ENCODE measurements at places on chromosomes 2 and 18.

DNA sequence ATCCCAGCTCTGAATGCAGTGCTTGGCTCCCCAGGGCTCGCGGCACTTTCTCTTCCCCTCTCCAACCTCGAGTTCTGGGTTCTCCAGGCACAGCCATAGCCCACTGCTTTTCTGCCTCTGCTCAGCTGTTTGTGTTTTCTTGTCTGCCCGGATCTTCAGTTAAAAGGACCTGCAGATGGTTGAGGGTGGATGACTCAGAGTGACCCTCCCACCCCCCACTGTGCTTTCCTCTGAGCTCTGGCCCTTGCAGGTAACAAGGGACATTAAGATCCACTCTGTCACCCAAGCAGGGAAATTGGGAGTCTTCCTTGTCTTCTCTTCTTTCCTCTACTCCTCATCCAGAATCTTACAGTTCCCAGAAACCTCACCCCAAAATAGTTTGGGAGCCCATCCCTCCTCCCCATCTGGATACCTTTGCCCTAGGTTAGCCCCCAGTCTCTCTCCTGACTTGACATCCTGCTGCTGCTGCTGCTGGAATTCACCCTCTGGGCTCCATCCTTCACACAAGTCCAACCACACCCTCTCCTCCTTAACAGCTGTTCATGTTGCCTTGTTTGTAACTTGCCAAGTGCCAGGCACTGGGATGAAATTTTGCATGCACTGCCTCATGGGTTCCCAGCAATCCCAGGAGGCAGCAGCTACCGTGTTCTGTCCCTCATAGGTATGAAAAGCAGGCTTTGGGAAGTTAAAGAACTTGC lies 157.9 kb upstream of the TTC39C start:
- no peak for DNase-seq

GRCh38 chr2:69816923-69817542 lies 12.4 kb upstream of the GMCL1 start:
- DNase-seq = peak; percentile 51

- DNase-seq = no peak
These were observed 1574.4 kb upstream of the NXPH2 start for GRCh38 chr2:140354544-140354943.

- DNase-seq = no peak
These were observed 9.3 kb upstream of the MTCL1 start for GRCh38 chr18:8695932-8696517.

DNA sequence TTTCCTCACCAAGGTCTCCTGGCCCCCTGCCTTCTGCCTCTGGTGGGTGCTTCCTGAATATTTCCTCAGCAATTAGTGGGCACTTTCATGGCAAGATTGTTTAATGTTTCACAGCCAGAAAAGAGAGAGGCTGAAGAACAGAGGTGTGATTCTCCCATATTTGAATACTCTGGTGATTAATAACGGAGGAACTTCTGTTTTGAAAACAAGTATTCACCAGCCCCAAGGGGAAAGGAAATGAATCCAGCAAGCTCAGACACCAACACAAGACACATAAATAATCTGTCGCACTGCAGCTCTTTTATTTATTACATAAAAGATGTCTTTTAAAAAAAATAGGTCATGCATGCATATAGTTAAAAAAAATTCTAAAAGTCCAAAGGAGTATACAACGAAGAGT lies 57.7 kb downstream of the MRPL35 start:
- DNase-seq = no peak

GRCh38 chr2:105804266-105804665 lies 59.6 kb downstream of the NCK2 start:
- DNase-seq = no peak

DNA sequence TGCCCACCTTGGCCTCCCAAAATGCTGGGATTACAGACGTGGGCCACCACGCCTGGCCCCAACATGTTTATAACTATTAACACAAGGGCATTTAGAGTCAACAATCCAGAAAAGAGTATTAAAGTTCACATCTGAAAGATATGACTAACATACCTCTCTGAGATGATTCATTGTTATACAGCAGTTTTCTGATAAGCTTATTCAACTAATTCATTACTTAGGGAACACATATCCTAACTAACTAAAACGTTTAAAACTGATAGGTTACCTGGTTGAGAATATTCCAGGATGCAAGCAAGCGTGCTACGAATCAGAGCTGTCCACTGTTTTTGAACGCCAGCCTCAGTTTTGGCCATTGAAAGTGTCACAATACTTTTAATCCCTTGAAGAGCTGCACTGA lies 34.0 kb upstream of the STRN start:
- no peak for DNase-seq

- DNase-seq = no peak
These were observed 12.7 kb upstream of the HNMT start for GRCh38 chr2:137951586-137951985.

- DNase-seq = no peak
These were observed 71.7 kb upstream of the ALPP start for GRCh38 chr2:232306741-232307305.

- DNase-seq = peak; percentile 61
These were observed 5.7 kb downstream of the MCFD2 start for GRCh38 chr2:46909771-46910419.

DNA sequence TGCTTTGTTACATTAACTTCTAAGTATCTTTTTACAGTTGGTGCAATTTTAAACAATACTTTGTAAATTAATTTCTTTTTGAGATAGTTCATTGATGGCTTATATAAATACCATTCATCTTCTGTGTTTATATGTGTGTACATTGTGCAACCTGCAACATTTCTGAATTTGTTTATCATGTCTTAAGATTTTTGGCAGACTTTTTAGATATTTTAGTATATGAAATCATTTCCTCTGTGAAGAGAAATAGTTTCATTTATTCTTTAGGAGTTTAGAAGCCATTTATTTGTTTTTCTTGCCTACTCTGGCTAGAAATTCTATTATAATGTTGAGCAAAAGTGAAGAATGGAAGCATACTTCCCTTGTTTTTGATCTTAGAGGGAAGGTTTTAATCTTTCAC lies 337.8 kb upstream of the DSEL start:
- DNase-seq = no peak

DNA sequence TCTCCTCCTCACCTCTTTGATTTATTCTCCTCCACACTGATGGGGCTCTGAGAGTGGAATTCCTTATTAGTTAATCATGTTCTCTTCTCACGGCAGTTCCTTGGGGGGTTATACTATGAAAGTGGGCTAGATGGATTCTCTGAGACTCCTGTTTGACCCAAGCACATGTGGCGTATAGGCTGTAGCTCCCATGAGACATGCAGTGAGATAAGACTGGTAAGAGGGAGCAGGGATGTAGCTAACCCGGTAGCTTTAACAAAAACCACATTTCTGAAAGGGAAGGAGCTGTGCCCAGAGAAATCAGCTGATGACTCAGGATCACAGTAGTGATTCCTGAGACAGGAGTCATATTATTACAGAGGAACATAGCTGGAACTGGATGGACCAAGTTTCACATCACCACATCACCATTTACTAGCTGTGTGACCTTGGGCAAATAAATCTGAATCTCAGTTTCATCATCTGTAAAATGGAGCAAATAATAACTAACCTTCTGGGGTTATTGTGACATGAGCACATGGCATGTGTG lies 82.9 kb downstream of the CRIM1 start:
- DNase-seq = peak; percentile 98

GRCh38 chr2:240451108-240451611 lies 15.7 kb downstream of the GPC1 start:
- DNase-seq = no peak

- DNase-seq = no peak
These were observed 499 bp downstream of the COBLL1 start for GRCh38 chr2:164840930-164841718.

DNA sequence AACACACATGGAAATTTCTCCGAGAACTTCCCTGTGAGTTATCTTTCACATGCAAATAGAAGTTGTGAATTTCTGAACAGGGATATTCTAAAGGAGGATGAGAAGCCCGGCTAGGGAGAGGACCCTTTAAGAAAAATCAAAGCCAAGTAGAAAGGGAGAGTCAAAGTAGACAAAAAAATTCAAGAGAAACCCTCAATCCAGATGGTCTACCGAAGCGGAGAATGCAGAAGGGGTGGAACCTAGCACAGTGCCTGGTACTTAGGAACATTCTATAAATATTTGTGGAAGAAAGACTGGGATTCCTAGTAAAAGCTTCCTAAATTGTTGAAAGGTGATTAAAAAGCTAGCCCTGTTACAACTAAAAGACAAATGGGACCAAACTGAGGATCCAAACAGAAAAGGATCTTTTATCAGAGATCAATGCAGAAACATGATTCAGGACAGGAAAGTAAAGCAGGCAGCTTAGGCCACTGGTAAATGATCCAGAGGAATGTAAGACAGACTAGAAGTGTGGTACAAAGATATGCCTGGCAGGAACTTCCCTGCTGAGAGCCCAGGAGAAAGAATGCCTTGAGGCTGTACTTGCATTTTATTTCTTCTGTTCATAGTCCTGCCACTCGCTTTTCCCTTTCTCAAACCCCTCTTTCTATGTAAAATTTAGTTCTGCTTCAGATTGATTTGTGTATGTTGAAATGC lies 19.5 kb upstream of the GLS start:
- DNase-seq = no peak

GRCh38 chr2:136932700-136933099 lies 167.4 kb downstream of the THSD7B start:
- DNase-seq = no peak

DNA sequence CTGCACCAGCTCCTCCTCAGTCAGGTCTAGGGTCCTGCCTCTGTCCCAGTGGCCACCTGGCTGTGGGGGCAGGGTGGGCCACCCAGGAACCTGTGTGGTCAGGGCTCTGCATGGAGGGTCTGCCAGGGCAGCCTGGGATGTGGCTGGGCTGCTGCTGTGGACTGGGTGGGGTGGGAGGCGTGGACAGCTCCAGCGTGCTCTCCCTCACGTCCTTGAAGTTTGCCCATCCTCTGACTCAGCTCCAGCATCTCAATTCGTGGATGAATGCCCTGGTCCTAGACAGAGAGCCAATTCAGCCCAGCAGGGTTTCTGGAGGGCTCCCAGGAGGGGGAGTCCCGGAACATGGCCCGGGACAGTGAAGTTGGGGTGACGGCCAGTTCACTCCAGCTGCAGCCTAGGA lies 64.3 kb upstream of the EPAS1 start:
- DNase-seq = no peak

GRCh38 chr18:8114480-8114879 lies 494.8 kb upstream of the RAB12 start:
- no peak for DNase-seq

GRCh38 chr2:54555318-54555837 lies 99.3 kb downstream of the SPTBN1 start:
- no peak for DNase-seq

DNA sequence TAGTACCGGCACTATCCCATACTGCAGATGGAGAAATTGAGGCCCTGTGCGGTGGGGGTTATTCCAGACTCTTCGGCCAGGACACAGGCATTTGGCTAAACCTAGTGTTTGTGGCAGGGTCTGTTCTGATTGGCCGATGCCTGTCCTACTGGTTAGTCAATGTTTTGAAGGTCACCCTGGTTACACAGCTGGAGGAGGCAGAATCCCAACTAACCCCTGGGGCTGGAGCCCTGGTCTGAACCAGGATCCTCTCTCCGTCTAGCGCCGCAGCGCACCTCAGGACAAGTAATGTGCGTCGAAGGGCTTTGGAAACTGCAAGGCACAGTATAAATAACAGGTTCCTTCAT lies 19.4 kb downstream of the TEX44 start:
- peak; percentile 65 for DNase-seq

GRCh38 chr2:11582862-11583752 lies 49.3 kb downstream of the GREB1 start:
- no peak for DNase-seq

DNA sequence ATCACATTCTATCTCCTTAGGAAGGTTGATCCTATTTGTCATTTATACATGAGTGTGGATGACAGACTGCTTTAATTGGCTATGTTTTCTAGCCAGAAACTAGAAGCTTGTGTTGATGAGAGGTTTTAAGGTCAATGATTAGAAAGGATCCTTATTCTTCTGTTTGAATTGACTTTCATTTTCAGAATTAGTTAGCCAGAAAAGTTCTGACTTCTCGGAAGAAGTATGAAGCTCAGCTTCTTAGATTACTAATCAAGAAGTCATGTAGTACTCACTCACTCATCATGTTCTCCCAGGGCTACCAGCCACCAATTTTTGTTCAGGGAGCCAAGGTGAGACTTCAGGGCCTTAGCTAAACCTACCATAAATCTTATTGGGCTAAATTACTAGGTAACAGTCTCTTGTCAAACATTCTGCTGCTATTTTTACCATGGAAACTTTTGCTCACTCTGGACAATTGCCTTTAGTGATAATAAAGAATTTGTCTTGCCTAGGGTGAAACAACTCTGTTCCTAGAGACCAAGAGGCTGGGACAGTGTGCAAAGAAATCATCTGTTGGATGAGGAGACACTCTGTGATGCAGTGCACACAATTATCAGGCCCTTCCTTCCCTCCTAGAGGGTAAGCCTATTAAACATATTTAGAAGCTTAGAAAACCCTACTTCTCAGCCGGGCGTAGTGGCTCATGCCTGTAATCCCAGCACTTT lies 111.6 kb upstream of the DNMT3A start:
- DNase-seq = no peak

- DNase-seq = no peak
These were observed 94.2 kb upstream of the MAP4K3 start for GRCh38 chr2:39531220-39531777.

DNA sequence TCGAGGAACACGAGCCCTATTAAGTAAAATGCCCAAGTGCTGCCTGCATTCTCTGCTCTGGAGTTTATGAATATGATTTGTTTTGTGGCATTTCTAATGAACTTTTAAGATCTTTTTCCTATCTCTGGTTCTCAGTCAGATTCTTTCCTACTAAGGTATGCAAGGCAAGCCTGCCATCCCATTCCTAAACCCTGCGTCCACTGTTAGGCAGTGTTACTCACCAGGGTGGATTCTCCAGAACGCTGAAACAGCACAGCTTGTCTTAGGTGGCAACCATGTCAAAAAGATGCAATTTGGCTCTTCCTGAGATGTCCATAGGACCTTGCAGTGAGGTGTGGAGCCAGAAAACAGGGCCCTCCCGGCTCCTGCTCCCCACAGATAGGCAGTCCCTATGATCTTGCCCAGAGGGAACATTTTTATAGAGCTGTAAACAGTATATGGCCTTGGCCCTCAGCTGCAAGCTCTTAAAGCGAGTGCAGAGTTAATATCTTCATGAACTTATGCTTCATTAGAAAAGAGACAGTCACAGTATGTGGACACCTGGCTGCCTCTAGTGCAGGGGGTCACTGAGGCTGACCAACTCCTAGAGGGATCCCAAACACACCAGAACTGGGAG lies 84.4 kb downstream of the TPGS2 start:
- DNase-seq = no peak

DNA sequence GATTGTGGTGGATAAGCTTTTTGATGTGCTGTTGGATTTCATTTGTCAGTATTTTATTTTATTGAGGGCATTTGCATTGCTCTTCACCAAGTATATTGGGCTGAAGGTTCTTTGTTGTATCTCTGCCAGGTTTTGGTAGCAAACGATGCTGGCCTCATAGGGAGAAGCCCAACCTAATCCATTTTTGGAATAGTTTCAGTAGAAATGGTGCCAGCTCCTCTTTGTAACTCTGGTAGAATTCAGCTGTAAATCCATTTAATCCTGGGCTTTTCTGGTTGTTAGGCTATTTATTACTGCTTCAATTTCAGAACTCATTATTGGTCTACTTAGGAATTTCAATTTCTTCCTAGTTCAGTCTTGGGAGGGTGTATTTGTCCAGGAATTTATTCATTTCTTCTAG lies 309.8 kb upstream of the SETBP1 start:
- no peak for DNase-seq
